ENCODE measurements at places on chromosomes 4 and X. TPM values are rescaled to one million over a fixed set of nuclear protein-coding genes. Genes with fewer than 3 reads are reported as not detected.

The PLP1 gene
- 0.84 TPM for total RNA-seq

The USP9X gene
- total RNA-seq = 160 TPM

The FGF5 gene
- not detected for total RNA-seq

The STAP1 gene
- not detected for total RNA-seq

The ARX gene
- total RNA-seq = not detected

The EDNRA gene
- 7.6 TPM for total RNA-seq

The COX7B2 gene
- not detected for total RNA-seq

The MAGEA3 gene
- not detected for total RNA-seq

The CXCL5 gene
- 1.8 TPM for total RNA-seq

The RRH gene
- total RNA-seq = 0.28 TPM

The EVC gene
- total RNA-seq = 21.4 TPM

The GPR34 gene
- total RNA-seq = 54.5 TPM

The FHL1 gene
- 3,943 TPM for total RNA-seq

The RIBC1 gene
- 1.9 TPM for total RNA-seq

The FRAS1 gene
- 0.47 TPM for total RNA-seq

The DOCK11 gene
- 62.1 TPM for total RNA-seq

The RS1 gene
- total RNA-seq = not detected

The SMR3B gene
- total RNA-seq = not detected

The TEX11 gene
- total RNA-seq = not detected

The DNAAF6 gene
- not detected for total RNA-seq

The TEX13C gene
- not detected for total RNA-seq

The DDX60 gene
- 14.1 TPM for total RNA-seq

The LRIT3 gene
- total RNA-seq = 0.37 TPM

The SHOX gene
- total RNA-seq = not detected

The DNAJB14 gene
- total RNA-seq = 28.1 TPM

The GATA1 gene
- total RNA-seq = not detected

The ZDHHC15 gene
- 0.84 TPM for total RNA-seq

The TXK gene
- 2.7 TPM for total RNA-seq
